ENCODE measurements at places on chromosomes 16 and 17. TPM values are rescaled to one million over a fixed set of nuclear protein-coding genes. Genes with fewer than 3 reads are reported as not detected.
A peak's percentile ranks its signal among the peaks of the same experiment; 100 is the strongest.

DNA sequence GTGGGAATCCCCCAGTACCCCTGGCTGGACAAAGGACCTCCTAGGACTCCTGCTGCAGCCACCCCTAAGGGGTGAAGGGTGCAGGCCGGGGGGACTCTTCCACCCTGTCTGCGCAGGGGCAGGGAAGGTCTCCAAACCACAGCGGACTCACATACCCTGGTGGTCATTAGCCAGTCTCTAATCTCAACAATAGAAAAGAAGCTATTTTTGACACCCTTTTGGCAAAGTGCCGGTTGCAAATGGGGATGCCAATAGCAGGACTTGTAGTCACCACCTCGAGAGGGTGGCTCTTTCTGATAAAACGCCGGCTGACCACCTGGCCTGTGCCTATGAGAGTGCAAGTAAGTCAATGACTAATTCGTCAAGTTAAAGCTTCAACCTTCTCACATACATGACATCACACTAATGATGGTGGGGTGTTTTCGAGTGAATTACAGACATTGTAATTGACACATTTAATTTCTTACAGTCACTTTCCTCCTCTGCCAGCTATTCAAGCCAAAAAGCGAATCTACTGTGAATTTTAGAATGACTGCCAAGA lies 23.1 kb upstream of the DNAH17 start:
- H3K36me3 ChIP-seq, result no peaks in the 10 kb centered on the region
- peaks cover 25% of the 10 kb centered on the region for H3K27me3 ChIP-seq
- no peak for DNase-seq

GRCh38 chr16:4152267-4152666 lies 36.0 kb upstream of the ADCY9 start:
- no peaks in the 10 kb centered on the region for H3K4me1 ChIP-seq
- peaks cover 6% of the 10 kb centered on the region for H3K27me3 ChIP-seq
- no peaks in the 10 kb centered on the region for H3K36me3 ChIP-seq
- no peak overlapping the region for H3K27ac ChIP-seq
- no peak for DNase-seq

GRCh38 chr17:40345161-40345993 lies 19.2 kb downstream of the GJD3 start:
- peak overlapping the region; percentile 94 for H3K27ac ChIP-seq
- no peaks in the 10 kb centered on the region for H3K36me3 ChIP-seq

Gene GPS1
- 66.1 TPM for total RNA-seq

GRCh38 chr16:47694543-47694942 lies 233.4 kb downstream of the PHKB start:
- no peak for DNase-seq
- H3K36me3 ChIP-seq, result peaks cover 18% of the 10 kb centered on the region
- no peak overlapping the region for H3K27ac ChIP-seq
- no peaks in the 10 kb centered on the region for H3K27me3 ChIP-seq
- no peaks in the 10 kb centered on the region for H3K4me1 ChIP-seq

- no peaks in the 10 kb centered on the region for H3K36me3 ChIP-seq
- no peak for DNase-seq
- H3K27ac ChIP-seq, result no peak overlapping the region
- H3K4me1 ChIP-seq, result peaks cover 3% of the 10 kb centered on the region
- H3K4me3 ChIP-seq, result no peak overlapping the region
- H3K27me3 ChIP-seq, result peaks cover 54% of the 10 kb centered on the region
These were observed 83.9 kb upstream of the IRX3 start for GRCh38 chr16:54370278-54371040.

DNA sequence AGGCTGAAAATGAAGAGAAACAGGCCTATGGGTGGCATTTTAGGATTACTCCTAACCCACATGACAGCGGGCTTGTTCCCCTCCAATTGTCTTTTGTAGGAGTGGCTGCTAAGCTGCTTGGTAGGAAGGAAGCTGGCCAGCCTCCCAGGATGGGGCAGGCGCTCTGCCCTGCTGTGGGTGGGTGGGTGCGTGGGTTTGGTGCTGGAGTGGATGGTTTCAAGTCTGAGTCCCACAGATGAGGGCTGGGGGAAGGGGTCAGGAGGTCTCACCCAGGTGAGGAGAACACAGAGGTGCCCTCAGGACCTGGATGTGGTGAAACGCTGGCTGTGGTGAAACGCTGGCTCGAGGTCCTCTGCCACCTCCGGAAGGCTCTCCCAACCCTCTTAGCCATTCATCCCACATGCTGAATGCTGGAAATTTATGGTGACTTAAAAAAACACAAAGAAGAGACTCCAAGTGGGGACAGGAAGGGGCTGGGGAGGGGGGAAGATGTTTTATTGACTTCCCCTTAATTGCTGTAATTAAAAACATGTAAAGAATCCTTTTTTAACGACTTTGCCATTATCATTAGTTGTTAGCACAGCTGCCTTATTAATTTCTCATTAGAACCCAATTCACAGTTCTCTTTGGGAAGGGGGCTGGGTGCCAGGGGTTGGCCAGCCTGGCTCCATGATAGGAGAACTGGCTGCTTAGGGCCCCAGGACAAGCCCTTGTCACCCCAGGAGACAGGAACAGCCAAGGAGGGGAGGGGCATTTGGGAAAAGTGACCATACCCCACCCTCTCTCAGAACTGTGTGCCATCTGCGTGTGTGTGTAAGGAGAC lies 153.5 kb upstream of the CDC42EP4 start:
- H3K4me1 ChIP-seq, result peaks cover 3% of the 10 kb centered on the region
- DNase-seq, result no peak
- no peak overlapping the region for H3K27ac ChIP-seq

GRCh38 chr17:39533891-39534290 lies 72.6 kb downstream of the CDK12 start:
- peaks cover 6% of the 10 kb centered on the region for H3K36me3 ChIP-seq
- H3K27me3 ChIP-seq, result no peaks in the 10 kb centered on the region
- H3K4me1 ChIP-seq, result peaks cover 21% of the 10 kb centered on the region
- no peak for DNase-seq
- H3K4me3 ChIP-seq, result no peak overlapping the region
- no peak overlapping the region for H3K27ac ChIP-seq

DNA sequence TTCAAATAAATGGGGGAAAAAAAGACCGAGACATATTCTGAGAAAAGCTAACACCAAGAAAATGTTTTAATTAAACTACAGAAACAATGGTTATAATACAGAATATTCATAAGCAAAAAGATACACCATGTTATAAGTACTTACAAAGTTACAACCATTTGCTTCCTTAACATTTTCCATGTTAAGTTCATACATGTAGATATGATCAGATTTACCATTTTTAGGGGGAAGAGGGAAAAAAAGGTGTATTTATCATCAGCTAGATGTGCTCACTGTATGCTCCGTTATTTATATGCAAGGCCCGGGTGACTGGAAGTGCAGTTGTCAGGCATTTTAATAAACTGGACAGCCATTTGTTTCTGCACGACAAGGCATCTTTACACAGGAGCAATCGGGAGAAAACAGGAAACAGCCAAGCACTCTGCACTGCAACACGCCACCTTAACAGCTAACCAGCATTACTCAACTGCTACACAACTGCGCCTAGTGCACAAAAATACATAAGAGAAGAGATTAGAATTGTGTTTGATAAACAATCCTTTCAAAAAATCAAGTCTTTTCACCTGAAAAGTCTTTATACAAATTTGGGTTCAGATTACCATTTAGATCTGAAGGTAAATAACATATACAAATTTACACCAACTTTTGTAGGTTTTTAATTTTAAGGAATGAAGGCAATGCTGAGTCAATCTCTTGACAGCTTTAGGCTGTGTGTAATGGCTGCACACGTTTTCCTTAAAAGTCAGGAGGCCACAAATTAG lies 2.9 kb downstream of the SRSF2 start:
- H3K27ac ChIP-seq, result peak overlapping the region; percentile 99
- H3K36me3 ChIP-seq, result peaks cover 12% of the 10 kb centered on the region
- H3K27me3 ChIP-seq, result no peaks in the 10 kb centered on the region
- H3K4me3 ChIP-seq, result peak overlapping the region; percentile 96
- peaks cover 55% of the 10 kb centered on the region for H3K4me1 ChIP-seq

DNA sequence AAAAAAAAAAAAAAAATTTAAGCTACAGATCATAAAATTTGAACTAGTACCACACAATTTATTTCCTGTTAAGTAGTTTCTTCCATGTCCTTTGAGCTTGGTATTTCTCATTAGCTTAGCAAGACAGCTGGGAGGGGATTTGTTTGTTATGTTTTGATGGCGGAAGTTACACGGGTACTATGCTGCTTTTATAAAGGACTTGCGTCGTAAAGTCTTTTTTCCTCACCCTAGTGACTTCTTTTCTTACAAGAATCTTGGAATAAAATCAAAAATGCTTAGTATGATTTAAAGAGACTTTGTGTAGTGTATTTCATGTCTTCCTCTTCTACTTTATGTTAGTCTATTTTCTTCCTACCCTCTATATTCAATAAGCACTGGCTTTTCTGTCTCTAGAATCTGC lies 89.1 kb downstream of the NLK start:
- no peaks in the 10 kb centered on the region for H3K27me3 ChIP-seq
- no peak overlapping the region for H3K4me3 ChIP-seq
- H3K36me3 ChIP-seq, result peaks cover 2% of the 10 kb centered on the region
- H3K4me1 ChIP-seq, result peaks cover 2% of the 10 kb centered on the region
- H3K27ac ChIP-seq, result no peak overlapping the region

DNA sequence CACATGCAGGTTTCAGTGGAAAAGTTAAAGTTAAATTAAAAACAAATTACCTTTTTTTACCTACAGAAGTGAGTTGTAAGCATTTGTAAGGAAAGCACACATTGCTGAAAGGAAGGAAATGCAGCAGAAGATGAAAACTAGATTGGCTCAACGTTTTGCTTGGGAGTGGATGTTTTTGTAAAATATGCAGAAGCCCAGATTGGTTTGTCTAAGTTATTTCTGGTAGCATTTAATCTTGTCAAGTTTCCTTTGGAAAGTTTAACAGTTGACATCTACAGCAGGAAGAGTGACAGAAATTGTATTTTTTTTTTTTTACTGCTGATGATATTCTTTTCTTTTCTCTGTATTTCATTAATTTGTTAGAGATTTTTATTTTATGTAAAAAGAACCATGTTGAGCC lies 315.1 kb upstream of the MON1B start:
- no peaks in the 10 kb centered on the region for H3K27me3 ChIP-seq
- no peaks in the 10 kb centered on the region for H3K36me3 ChIP-seq
- DNase-seq, result no peak
- H3K4me3 ChIP-seq, result no peak overlapping the region
- no peaks in the 10 kb centered on the region for H3K4me1 ChIP-seq
- no peak overlapping the region for H3K27ac ChIP-seq

DNA sequence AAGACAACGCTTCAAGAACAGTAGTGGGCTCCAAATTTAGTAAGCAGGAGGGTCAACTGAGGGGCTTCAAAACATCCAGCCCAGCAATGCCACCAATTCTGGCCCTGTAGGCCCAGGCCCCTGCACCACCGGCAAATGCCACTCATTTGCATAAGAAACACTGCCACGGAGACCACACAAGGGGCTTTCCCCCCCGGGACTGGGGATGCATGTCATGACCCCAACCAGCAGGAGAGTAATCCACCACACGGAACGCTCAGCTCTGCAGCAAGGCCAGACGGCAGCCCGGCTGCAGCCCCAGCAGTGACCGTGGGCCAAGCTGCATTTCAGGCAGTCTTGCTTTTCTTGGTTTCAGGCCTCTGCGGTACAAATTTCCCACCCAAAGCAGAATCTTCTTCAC lies 14.1 kb downstream of the TMEM11 start:
- peaks cover 24% of the 10 kb centered on the region for H3K4me1 ChIP-seq
- no peak overlapping the region for H3K27ac ChIP-seq
- DNase-seq, result no peak
- no peak overlapping the region for H3K4me3 ChIP-seq
- no peaks in the 10 kb centered on the region for H3K27me3 ChIP-seq

- H3K27me3 ChIP-seq, result peaks cover 27% of the 10 kb centered on the region
- no peaks in the 10 kb centered on the region for H3K36me3 ChIP-seq
- no peak for DNase-seq
- H3K4me3 ChIP-seq, result no peak overlapping the region
- no peak overlapping the region for H3K27ac ChIP-seq
- no peaks in the 10 kb centered on the region for H3K4me1 ChIP-seq
These were observed 311.9 kb downstream of the NPIPA8 start for GRCh38 chr16:18024611-18025010.

DNA sequence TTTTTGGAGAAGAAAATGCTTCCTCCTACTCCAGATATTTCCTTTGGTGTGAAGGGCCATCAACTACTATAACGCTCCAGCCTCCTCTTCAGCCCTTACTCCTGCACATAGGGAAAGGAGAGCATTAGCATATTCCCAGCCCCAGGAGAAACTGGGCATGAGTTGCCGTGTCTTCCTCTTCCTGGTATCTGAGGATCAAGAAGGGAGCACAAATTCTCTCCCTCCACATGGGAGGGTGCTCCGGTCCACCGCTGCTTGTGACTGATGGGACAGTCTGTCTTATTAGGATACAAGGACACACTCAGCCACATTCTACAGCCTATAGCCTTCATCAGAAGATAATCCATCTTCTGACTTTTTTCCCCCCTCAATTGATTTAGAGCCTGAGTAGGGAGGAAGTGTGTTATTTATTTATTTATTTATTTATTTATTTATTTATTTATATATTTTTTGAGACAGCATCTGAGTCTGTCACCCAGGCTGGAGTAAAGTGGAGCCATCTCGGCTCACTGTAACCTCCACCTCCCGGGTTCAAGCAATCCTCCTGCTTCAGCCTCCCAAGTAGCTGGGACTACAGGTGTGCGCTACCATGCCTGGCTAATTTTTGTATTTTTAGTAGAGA lies 16.6 kb upstream of the CYB5B start:
- peaks cover 2% of the 10 kb centered on the region for H3K4me1 ChIP-seq
- DNase-seq, result no peak
- H3K27me3 ChIP-seq, result no peaks in the 10 kb centered on the region
- no peak overlapping the region for H3K27ac ChIP-seq
- H3K36me3 ChIP-seq, result no peaks in the 10 kb centered on the region

DNA sequence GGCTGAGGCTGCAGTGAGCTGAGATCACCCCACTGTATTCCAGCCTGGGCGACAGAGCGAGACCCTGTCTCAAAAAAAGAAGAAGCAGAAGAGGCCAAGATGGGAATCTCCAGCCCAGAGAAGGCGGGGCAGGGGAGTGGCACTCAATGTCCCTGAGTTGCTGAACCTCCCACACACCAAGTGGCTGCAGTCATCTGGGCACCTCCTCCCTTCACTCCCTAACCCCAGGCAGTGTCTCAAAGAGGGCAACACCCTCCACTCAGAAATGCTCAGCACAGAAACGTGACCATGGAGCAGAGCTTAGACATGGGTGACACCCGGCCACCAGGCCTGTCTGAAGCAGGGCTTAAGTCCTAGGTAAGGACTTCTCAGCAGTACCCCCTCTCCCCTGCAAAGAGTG lies 36.3 kb upstream of the BCAR1 start:
- H3K27me3 ChIP-seq, result peaks cover 16% of the 10 kb centered on the region
- peaks cover 16% of the 10 kb centered on the region for H3K4me1 ChIP-seq
- H3K36me3 ChIP-seq, result peaks cover 9% of the 10 kb centered on the region
- H3K4me3 ChIP-seq, result no peak overlapping the region
- peak overlapping the region; percentile 45 for H3K27ac ChIP-seq
- DNase-seq, result no peak

GRCh38 chr16:89586853-89587252 lies 11.3 kb downstream of the CPNE7 start:
- H3K36me3 ChIP-seq, result no peaks in the 10 kb centered on the region
- no peaks in the 10 kb centered on the region for H3K27me3 ChIP-seq
- H3K4me3 ChIP-seq, result no peak overlapping the region
- DNase-seq, result peak; percentile 31
- no peaks in the 10 kb centered on the region for H3K4me1 ChIP-seq

Gene SPATA33
- 10.1 TPM for total RNA-seq

GRCh38 chr16:7763111-7763510 lies 430.5 kb downstream of the RBFOX1 start:
- H3K4me1 ChIP-seq, result no peaks in the 10 kb centered on the region
- no peaks in the 10 kb centered on the region for H3K36me3 ChIP-seq
- no peak for DNase-seq
- H3K4me3 ChIP-seq, result no peak overlapping the region
- no peak overlapping the region for H3K27ac ChIP-seq

Gene KRTAP4-3
- not detected for total RNA-seq

GRCh38 chr16:71956486-71956885 lies 43.7 kb downstream of the PKD1L3 start:
- no peak overlapping the region for H3K27ac ChIP-seq
- H3K27me3 ChIP-seq, result peaks cover 5% of the 10 kb centered on the region
- no peak overlapping the region for H3K4me3 ChIP-seq
- no peaks in the 10 kb centered on the region for H3K36me3 ChIP-seq
- no peak for DNase-seq

All from T-helper 17 cell (primary cell).